COR-L47 (cell line): ENCODE measurements at places on chromosomes 1 and 21.
A peak's percentile ranks its signal among the peaks of the same experiment; 100 is the strongest.

- DNase-seq, result no peak
These were observed 174.1 kb downstream of the ROR1 start for GRCh38 chr1:63947904-63948303.

DNA sequence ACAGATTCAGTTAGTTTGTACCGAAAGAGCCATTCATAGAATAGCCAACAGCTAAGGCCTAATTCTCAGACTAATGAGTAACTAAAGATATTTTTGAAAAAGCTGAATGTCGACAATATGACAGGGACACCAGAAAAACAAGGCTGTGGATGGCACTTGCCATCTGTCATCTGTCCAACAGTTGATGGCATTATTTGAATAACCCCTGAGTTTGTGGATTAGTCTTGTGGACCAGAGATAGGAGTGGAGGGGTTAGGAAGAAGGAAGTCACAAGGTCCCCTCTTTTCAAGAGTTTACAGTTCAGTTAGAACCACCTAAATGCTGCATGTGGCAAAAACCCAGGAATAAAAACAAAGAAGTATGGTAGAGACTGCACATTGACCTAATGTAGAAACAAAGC is 356.5 kb upstream of the DUSP10 start:
- no peak for DNase-seq

- DNase-seq, result no peak
These were observed 48.4 kb upstream of the RAP1A start for GRCh38 chr1:111571239-111571638.

- no peak for DNase-seq
These were observed 90.5 kb upstream of the TTC34 start for GRCh38 chr1:2891923-2892448.

GRCh38 chr1:216721062-216721461 is 2.2 kb downstream of the ESRRG start:
- no peak for DNase-seq

DNA sequence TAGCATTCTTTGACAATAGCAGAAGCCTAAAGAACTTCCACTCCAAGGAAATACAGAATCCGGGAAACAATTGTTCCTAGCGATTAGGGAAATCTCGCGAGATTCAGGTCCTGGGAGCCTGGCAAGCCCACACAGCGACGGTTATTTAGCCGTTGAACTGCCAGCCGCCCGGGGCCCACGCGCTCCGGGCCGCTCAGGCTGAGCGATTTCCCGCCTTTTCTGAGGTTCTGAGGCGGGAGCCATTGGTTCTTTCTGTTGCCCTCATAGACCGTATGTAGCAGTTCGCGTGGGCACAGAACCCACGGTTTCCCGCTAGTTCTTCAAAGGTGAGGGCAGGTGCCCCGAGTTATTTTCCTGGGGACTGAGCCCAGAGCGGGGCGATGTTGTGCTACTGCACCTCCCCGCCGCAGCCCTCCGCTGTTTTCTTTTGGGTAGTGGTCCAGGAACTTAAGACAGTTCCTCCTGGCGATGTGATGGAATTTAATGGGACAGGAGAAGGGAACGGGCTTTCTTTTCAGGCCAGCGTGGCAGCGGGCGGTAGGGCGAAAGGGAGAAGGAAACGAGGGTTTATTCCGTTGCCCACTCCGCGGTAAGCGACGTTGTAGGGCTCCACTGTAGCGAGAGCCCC is at the start of gene SYCP1:
TSS of gene SYCP1 (plus strand) at position 171 of the 628 bp plus-strand sequence. CDS start 602 bp downstream, outside the sequence.
- DNase-seq, result no peak

DNA sequence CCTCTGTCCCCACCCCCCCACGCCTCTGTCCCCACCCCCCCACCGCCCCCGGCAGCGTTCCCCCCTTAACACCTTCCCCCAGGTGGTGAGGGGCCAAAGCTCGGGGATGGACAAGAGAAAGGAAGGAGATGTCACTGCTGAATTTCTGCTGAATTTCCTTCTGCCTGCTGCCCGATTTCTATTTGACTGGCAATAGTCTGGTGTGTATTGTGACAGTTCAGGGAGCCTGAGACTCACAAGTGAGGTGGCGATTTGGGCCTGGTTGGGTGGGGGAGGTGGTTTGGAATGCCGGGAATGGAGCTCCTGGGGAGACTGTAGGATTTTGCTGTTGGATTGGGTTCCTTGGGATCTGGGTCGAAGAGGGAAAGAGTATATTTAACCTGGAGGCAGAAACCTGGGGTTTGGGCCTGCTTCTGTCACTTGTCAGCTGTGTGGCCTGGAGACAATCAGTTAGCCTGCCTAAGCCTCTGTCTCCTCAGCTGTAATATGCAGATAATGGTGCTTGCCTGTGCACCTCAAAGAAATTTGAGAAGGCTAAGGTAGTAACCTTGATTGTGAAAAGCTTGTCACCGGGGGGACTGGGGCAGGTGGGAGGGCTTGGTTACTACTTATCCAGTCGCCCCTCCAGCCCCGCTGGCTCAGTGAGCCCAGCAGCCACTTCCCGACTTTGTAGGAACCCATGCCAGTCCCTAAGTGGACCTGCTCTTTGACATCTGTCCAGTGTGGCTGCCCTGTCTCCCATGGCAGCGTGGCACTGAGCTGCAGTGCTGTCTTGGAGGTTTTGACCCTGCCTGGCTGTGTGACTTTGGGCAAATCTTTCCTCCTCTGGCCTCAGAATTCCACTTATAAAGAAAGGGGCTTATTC is 7.7 kb upstream of the LMNA start:
- no peak for DNase-seq

GRCh38 chr1:90346349-90346748 is 351.4 kb downstream of the ZNF326 start:
- no peak for DNase-seq

GRCh38 chr1:230256896-230257295 is 169.2 kb downstream of the PGBD5 start:
- no peak for DNase-seq

GRCh38 chr1:37038227-37039093 is 4.1 kb upstream of the GRIK3 start:
- peak; percentile 96 for DNase-seq

GRCh38 chr1:202856014-202856413 is 32.9 kb downstream of the RABIF start:
- no peak for DNase-seq

DNA sequence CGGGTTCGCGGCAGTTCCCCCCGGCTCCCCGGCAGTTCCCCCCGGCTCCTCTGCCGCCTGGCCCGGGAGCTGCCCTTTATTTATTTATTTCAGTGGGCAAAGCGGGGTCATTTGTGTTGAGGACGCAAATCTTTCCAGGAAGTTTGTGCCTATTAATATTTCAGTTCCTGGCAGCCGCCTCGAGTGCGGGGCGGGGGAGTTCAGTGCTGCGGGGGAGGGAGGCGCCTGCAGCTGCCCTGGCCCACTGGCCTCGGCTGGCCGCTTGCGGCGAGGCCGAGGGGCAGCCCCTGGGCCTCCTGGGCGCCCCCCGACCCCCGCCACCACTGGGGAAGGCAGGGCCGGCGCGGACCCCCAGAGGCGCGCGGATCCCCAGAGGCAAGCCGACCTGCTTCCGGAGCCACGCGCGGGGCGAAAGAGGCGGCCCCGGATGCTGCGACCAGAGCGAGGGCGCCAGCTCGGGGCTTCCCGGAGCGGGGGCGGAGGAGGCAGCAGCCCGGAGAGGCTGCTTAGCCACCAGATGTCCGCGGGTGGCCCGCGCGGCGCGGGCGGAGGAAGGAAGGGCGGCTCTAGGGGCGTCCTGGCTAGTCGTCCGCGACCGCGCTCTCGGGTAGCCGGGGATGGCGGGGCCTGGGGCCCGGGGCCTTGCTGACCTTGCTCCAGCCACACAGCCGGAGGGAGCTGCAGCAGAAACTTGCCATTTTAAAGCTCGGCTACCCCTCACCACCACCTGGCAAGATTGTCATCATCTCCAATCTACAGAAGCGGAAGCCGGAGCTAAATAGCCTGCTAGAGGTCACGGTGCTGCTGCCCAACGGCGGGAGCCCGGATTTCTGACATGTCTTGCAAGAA is 48.0 kb downstream of the H3-3A start:
- peak; percentile 63 for DNase-seq

GRCh38 chr1:59814901-59815825 is at the start of gene HOOK1:
HOOK1 (plus strand) TSS chr1:59814949; CDS start chr1:59815118, 169 bp downstream.
- DNase-seq, result peak; percentile 34

- DNase-seq, result no peak
These were observed 11.6 kb downstream of the PEF1 start for GRCh38 chr1:31633117-31633516.

DNA sequence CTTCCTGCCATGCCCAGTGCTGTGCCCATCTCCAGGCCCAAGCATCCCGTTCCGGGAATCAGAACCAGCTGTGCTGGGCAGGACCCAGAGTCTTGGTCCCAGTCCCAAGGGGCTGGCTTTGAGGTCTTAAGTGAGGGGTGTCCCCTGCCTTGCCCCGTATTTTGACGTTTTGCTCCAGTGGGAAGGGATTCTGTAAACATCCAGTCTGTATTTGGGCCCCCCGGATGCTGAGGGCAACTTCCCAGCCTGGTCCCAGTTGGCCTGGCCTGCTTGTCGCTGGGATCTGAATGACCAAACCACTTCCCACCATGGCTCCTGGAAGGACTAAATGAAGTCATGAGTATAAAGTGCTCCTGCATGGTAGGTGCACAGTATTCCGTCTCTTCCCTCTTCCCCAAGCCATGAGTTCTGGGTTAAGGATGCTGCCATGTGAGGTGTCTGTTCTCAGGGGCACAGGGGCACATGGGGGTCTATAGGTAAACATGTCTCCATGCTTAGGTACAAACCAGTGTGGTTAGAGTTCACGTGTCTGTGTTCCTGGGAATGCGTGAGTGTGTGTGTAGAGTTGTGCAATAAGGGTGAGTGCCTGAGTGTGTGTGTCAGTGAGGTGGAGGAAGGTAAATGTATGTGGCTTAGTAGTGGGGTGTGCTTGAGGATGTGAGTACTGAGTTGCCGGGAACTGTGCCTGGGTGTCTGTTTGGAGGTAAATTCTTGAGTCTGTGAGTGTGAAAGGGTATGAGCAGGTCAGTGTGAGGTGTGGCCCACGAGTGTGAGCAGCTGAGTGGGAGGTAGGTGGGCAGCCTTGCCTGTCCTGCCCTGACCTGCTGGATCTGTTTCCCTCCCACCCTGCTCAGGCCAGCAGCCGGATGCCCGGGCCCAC is 1.5 kb downstream of the B4GALT2 start:
- no peak for DNase-seq

- DNase-seq, result no peak
These were observed 130.0 kb downstream of the KAZN start for GRCh38 chr1:14728516-14728915.

DNA sequence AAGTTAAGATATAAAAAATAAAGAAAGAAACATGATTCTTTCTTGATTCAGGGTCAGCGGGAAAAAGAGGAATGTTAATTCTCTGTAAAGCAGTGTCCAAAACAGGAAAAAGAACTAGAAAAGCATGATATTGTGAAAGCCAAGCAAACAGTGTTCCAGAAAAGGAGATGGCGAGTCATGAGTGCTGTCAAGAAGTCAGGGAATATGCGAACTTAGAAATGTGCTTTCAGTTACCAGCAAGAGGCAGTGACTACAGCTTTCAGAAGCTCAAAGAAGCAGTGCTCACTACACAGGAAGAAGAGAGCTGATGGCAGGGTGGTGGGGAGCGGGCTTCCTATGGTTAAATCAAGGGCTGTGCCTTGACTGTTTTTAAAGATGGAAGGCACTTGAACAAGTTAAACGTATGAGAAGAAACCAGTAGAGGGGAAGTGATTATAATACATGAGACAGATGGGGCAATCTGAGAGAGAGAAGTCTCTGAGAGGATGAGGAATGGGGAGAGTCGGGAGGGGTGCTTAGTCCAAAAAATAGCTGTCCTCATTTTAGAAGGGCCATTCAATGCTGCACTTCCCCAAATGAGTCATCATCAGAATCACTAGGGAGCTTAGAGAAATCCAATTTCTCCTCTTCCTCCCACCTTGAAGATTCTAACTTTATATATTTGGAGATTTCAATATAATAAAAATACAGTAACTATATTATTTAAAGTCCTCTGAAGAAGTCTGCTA is 90.4 kb downstream of the KCNK1 start:
- DNase-seq, result no peak

DNA sequence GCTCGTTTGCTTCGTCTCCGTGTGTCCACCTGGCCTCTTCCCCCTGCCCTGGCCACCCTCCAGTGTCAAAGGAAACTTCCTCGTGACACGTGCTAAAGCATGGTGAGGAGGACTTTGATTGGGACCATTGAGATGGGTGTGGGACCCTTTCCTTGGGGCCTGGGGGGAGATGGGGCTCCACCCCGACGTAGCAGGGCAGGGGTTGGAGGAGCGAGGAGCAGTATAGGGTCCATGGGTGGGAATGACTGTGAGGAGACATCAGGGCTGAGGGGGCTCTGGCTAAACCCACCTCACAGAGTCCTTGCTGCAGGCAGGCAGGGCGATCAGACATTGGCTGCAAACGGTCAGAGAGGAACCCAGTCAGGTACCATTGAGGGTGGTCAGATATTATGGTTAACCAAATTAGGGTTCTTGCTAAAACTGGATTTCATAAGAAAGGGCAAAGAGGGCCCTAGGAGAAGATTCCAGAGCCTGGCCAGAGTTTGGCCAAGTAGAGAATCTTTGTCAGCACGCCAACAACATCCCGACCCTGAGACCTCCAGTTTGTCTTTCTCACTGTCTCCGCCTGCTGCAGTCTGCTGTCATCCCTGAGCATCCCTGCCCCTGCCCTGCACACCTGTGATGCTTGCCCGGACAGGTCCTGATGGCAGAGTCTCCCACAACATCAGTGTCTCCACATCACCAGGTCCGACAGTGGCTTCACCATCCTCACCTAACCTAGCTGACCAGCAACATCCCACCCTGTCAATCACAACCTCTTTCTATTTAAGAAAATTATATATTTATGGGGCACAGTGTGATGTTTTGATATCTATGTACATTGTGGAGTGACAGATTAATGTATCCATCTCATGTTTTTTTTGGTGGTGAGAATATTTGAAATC is 8.0 kb downstream of the RNF187 start:
- DNase-seq, result no peak

- no peak for DNase-seq
These were observed 85.9 kb downstream of the TCP10L start for GRCh38 chr21:32499249-32500055.

- no peak for DNase-seq
These were observed 115.6 kb upstream of the SLC45A1 start for GRCh38 chr1:8202182-8202905.

DNA sequence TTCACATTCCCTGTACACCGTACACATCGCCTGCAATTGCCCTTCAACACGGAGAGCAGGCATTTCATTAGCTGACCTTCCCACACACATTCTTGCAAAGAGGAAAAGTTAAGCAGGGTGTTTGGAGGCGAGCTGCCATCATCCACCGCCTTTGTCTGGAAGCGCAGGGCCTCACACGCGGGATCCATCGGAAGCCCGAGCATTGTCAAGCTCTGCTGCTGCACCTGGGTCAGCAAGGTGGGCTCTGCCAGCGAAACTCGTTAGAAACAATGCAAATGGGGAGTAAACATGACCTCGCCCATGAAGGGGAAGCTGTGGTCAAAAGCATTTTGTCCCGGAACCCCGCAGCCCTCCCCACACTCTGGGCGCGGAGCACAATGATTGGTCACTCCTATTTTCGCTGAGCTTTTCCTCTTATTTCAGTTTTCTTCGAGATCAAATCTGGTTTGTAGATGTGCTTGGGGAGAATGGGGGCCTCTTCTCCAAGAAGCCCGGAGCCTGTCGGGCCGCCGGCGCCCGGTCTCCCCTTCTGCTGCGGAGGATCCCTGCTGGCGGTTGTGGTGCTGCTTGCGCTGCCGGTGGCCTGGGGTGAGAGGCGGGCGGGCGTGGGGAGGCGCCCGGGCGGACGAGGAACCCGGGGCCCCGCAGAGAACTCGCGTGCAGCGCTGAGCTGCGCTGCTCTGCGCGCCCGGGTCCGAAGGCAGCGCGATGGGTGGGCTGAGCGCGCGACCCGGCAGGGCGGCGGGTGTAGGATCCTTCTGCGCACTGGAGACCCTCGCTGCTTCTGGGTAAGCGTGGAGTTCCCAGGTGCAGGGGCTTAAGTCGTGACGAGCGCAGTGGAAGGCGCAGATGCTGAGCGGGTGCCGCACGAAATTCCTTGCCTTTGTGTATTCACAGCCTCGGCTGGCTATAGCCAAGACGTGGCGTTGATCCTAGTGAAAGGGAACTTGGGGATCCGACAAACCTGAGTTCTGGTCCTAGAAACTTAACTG is at the start of gene CR1:
TSS of gene CR1 (plus strand) at position 357 of the 992 bp plus-strand sequence. CDS start at position 468, 111 bp downstream.
- DNase-seq, result no peak
